ENCODE measurements at places on chromosomes 12 and 14.

DNA sequence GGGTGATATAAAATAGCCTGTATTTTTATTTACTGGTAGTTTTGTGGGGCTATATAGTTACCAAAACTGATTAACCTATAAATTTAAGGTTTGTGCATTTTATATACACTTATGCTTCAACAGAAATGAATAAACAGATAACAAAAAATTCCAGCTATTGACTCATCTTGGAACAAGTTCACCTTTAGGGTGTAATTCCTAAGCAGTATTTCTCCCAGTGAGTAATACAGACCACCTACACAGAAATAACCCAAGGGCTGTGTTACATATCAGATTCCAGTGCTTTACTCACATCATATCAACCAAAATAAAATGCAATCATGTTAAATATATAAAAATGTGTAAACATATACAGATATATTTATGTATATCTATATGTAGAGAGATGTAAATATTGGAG, 345.6 kb downstream of the ADAMTS20 start:
- no peak for DNase-seq

- no peak for DNase-seq
Observed at GRCh38 chr12:54425702-54426101, 6.6 kb upstream of the ITGA5 start.

DNA sequence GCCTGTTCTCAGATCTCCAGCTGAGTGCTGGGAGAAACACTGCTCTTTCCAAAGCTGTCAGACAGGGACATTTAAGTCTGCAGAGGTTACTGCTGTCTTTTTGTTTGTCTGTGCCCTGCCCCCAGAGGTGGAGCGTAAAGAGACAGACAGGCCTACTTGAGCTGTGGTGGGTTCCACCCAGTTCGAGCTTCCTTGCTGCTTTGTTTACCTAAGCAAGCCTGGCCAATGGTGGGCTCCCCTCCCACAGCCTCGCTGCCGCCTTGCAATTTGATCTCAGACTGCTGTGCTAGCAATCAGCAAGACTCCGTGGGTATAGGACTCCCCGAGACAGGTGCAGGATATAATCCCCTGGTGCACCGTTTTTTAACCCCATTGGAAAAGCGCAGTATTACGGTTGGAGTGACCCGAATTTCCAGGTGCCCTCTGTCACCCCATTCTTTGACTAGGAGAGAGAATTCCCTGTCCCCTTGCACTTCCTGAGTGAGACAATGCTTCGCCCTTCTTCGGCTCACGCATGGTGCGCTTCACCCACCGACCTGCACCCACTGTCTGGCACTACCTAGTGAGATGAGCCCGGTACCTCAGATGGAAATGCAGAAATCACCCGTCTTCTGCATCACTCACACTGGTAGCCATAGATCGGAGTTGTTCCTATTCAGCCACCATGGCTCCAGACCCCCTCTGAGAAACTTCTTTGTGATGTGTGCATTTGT, 650.3 kb upstream of the ALG10B start:
- no peak for DNase-seq

DNA sequence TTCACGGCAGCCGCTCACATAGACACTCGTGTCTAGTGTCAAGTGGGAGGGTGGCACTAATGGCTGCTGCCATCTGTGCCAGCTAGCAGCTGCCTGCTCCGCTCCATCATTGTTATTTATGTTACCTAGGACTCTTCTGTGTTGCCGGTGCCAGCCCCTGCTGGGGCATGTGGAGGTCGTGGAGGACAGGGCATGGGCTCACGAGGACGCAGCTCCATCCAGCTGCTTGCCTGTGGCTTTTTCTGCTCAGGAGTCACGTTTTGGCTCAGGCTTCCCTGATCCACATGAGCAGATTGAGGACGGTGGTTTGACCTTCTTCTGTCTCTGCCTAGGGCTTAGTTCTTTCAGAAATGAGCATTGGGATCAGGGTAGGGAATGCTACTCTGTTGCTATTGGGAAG, 31.2 kb downstream of the TPCN1 start:
- no peak for DNase-seq

DNA sequence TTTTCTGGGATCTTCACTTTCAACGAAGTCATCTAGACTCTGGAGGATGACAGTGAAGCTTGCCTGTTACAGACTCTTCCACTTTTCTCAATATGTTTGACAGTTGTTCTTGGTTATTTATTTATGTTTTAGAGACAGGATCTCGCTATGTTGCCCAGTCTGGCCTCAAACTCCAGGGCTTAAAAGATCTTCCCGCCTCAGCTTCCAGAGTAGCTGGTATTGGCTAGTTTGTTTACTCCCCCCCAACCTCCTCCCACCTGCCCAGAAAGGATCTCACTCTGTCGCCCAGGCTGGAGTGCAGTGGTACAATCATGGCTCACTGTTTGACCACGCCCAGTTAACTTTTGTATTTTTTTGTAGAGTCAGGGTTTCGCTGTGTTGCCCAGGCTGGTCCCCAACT, 3.3 kb downstream of the SPATS2 start:
- DNase-seq = no peak

DNA sequence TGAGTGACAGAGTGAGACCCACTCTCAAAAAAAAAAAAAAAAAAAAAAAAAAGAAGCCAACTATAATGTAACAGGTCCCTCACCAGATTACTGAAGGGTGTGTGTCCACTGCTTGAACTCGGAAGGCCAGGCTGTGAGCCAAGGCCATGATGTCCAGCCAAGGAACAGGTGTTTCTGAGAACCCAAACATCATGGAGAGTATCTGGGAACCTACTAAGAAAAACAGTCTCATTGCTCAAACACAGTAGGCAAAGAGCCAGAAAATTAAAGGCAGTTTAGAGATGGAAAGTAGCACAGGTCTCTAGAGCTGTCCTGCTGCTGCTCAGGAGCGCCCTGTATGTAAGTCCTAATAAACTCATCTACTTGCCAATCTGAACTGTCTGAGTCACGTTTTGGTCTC, 12.5 kb upstream of the MAP4K5 start:
- DNase-seq = no peak

- no peak for DNase-seq
Observed at GRCh38 chr14:103393070-103393469, 7.9 kb downstream of the MARK3 start.

GRCh38 chr12:123286652-123287373, 15.2 kb upstream of the CDK2AP1 start:
- DNase-seq = no peak

DNA sequence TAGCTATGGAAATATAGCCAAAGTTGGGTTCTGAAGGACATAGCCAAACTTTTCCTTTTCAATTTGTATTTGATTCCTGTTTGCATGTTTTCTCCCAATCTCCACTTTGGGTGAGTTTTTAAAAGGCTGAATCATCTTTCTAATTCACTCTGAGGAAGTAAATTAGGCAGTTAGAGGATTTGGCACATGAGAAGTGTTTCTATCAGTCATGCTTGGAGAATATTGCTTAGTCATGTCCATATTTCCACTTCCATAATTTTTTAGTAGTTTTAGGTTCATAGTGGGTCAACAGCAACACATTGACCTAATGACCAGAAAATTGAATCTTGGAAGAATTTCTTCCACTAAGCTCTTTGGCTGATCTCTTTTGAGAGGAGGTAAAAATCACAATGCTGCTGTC, 21.8 kb downstream of the IRAK3 start:
- DNase-seq = no peak

DNA sequence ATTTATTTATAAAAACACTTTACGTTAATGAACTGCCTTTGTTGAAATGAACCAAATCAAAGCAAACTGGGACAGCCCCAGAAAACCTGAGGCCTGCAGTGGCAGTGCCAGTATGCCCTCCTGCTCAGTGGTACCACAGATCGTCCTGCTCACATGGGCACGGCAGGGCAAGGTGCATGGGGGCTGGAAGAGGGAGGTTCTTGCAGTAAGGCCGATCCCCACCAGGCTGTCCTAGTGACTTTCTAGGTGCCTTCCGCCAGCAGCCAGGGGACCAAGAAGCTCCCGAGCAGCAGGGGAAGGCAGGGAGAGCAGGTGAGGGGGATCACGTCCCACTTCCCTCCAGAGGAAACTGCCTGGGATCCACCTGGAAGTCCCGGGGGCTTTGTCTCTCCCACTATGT, 63.9 kb downstream of the TESC start:
- no peak for DNase-seq

- no peak for DNase-seq
Observed at GRCh38 chr14:56124327-56124726, 6.1 kb downstream of the PELI2 start.

GRCh38 chr12:124685689-124686369, 118.4 kb upstream of the NCOR2 start:
- no peak for DNase-seq
